ENCODE measurements at places on chromosomes 5 and 9. TPM values are rescaled to one million over a fixed set of nuclear protein-coding genes. Genes with fewer than 3 reads are reported as not detected.

- H3K36me3 ChIP-seq: no peaks in the 10 kb centered on the region
- peaks cover 3% of the 10 kb centered on the region for H3K4me1 ChIP-seq
- peaks cover 4% of the 10 kb centered on the region for H3K27me3 ChIP-seq
- no peak overlapping the region for H3K4me3 ChIP-seq
- no peak overlapping the region for H3K27ac ChIP-seq
Measured at GRCh38 chr5:170551076-170551475, 47.3 kb downstream of the KCNIP1 start.

DNA sequence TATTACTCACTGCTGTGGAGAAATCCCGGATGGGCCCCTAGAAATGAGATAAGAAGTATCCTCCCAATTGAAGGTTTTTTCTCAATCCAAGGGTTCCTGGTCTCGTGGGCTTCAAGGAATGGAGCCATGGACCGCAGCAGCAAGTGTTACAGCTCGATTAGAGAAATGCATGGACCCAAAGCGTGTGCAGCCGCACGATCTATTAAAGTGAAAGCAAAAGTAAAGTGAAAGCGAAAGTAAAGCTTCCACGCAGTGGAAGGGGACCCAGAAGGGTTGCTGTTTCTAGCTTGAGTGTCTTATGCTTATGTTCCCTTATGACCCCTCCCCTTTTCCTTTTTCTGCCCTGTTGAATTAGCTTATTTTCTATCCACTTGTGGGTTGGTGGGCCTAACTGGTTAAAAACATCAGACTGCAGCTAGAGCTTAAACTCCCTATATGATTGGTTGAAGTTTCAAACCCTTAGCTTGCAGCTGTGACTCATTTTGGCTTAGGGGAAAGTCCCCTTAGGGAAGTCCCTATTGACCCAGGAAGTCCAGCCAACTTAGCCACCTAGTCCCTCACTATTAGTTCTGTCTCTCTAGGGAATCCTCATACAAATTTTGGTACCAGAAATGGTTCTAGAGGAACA is 1111.8 kb downstream of the TAF11L14 start:
- peak overlapping the region; percentile 28 for H3K4me3 ChIP-seq
- no peaks in the 10 kb centered on the region for H3K4me1 ChIP-seq
- no peaks in the 10 kb centered on the region for H3K27me3 ChIP-seq
- no peak for DNase-seq
- no peak overlapping the region for H3K27ac ChIP-seq

The FREM1 gene
- 0.72 TPM for total RNA-seq

DNA sequence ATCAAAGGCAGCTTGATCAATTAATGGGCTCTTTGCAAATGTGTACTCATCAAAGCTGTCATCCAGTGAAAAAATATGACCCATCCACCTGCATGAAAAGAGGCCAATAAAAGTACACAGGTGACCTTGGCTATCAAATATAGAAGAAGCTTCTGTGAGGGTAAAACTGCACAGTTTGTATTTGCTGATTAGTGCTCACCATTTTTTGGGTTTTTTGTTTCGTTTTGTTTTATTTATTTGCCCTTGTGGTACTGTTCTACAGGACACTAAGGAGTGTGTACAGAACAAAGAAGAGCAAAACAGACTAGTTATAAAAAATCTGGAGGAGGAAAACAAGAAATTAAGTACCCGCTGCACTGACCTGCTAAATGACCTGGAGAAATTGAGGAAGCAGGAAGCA is 101.3 kb downstream of the CNTLN start:
- DNase-seq: no peak
- no peaks in the 10 kb centered on the region for H3K27me3 ChIP-seq
- H3K27ac ChIP-seq: no peak overlapping the region
- no peaks in the 10 kb centered on the region for H3K4me1 ChIP-seq
- no peak overlapping the region for H3K4me3 ChIP-seq

The FBP1 gene
- not detected for total RNA-seq

GRCh38 chr5:10528056-10528816 is 35.6 kb upstream of the ANKRD33B start:
- H3K27me3 ChIP-seq: no peaks in the 10 kb centered on the region
- peaks cover 27% of the 10 kb centered on the region for H3K4me1 ChIP-seq
- no peak overlapping the region for H3K4me3 ChIP-seq
- H3K27ac ChIP-seq: peak overlapping the region; percentile 10
- DNase-seq: no peak

DNA sequence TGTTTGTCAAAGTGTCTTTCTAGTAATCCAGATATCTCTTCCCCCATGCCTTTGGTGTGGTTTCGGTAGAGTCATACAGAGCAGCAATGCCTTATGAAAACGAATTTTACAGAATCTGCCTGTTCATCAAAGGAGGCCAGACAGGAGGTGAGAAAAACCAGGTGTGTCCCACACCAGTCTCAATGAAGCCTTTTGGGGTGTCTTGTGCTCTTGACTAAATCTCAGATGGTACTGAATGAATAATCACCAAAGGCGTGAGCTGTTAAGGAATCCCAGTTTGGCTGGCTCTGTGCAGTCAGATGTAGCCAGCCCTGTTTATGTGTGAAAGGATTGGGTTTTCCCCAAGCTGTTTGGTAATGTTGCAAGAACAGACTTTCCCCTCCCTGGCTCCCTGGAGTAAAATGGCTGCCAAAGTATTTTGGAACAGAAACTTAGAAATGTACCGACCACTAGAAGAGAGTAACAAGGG is 70.8 kb upstream of the CDKN2B start:
- peaks cover 18% of the 10 kb centered on the region for H3K4me1 ChIP-seq
- peak overlapping the region; percentile 21 for H3K27ac ChIP-seq

The TTC23L gene
- 0.29 TPM for total RNA-seq

The MED10 gene
- 12.4 TPM for total RNA-seq

- H3K36me3 ChIP-seq: no peaks in the 10 kb centered on the region
- H3K27me3 ChIP-seq: no peaks in the 10 kb centered on the region
- no peak overlapping the region for H3K27ac ChIP-seq
- no peak overlapping the region for H3K4me3 ChIP-seq
- peaks cover 21% of the 10 kb centered on the region for H3K4me1 ChIP-seq
Measured at GRCh38 chr5:9428272-9428671, 117.6 kb downstream of the SEMA5A start.

The MSMP gene
- total RNA-seq: not detected

The LCN2 gene
- not detected for total RNA-seq

DNA sequence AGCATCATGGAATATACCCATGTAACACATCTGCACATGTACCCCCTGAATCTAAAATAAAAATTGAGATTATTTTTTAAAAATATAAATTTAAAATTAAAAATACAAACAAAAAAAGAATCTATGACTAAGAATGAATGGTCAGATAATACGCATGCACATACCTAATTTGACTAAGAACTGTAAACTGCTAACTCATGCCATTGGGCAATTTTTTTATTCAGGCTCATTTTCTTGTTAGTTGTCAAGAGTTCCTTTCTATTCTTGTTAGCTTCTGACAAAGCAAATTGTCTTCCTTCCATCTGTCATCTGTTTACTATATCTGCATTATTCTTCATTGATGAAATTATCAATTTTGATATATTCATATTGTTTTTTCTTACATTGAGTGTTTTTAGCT is 69.5 kb upstream of the HAND1 start:
- H3K4me3 ChIP-seq: no peak overlapping the region
- H3K36me3 ChIP-seq: no peaks in the 10 kb centered on the region
- H3K4me1 ChIP-seq: peaks cover 5% of the 10 kb centered on the region
- no peak for DNase-seq

The TMEM232 gene
- total RNA-seq: 1.4 TPM

- no peaks in the 10 kb centered on the region for H3K36me3 ChIP-seq
- H3K4me1 ChIP-seq: no peaks in the 10 kb centered on the region
- no peak overlapping the region for H3K27ac ChIP-seq
- no peaks in the 10 kb centered on the region for H3K27me3 ChIP-seq
- DNase-seq: no peak
Measured at GRCh38 chr9:90086101-90086511, 481.3 kb downstream of the GADD45G start.

DNA sequence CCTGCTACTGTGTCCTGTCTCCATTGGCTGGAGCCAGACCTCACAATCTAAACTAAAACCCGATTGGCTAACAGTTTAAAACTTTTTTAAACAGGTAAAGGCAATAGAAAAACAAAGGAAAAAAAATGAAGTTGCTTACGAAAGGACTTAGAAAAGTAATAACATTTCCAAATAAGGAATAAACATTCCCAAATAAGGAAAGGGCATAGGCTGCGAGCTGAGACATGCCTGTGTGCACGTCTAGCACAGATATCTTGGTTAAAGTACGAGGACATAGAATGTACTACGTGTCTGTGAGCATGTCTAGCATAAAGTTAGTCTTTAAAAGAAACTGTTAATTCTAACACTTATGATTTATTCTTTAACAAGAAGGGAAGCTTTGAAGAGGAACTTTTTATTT is 15.3 kb upstream of the FAM120A start:
- no peak for DNase-seq
- H3K27ac ChIP-seq: no peak overlapping the region
- no peak overlapping the region for H3K4me3 ChIP-seq
- no peaks in the 10 kb centered on the region for H3K27me3 ChIP-seq
- H3K4me1 ChIP-seq: no peaks in the 10 kb centered on the region

DNA sequence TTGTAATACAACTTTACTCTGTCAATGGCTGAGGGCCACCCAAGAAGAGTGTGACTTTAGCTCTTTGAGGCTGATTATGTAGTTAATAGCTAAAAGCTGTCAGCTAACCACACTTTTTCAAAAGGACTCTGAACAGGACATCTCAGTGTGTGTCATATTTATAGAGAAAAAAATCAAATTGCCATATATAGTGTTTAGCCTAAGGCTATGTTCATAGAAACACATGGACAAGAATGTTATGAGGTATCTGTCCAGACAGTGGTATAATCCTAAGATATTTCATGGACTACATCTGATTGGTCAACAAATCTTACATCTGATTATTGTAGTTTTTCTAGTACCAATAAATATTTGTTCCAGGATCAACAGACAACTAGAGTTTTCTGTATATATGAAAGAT is 42.1 kb upstream of the CDH18 start:
- DNase-seq: no peak
- H3K27me3 ChIP-seq: no peaks in the 10 kb centered on the region
- H3K27ac ChIP-seq: no peak overlapping the region
- no peaks in the 10 kb centered on the region for H3K4me1 ChIP-seq
- no peak overlapping the region for H3K4me3 ChIP-seq

The RNF183 gene
- total RNA-seq: not detected

The PTBP3 gene
- 42.0 TPM for total RNA-seq

- H3K4me3 ChIP-seq: no peak overlapping the region
- peaks cover 8% of the 10 kb centered on the region for H3K4me1 ChIP-seq
- H3K36me3 ChIP-seq: no peaks in the 10 kb centered on the region
- no peak overlapping the region for H3K27ac ChIP-seq
- no peaks in the 10 kb centered on the region for H3K27me3 ChIP-seq
Measured at GRCh38 chr5:137610598-137610997, 111.5 kb upstream of the SPOCK1 start.

- H3K27me3 ChIP-seq: no peaks in the 10 kb centered on the region
- DNase-seq: no peak
- no peaks in the 10 kb centered on the region for H3K36me3 ChIP-seq
- no peak overlapping the region for H3K27ac ChIP-seq
Measured at GRCh38 chr5:104702212-104702611, 1139.6 kb upstream of the NUDT12 start.

GRCh38 chr5:160175438-160176218 is 53.7 kb upstream of the FABP6 start:
- no peak overlapping the region for H3K4me3 ChIP-seq
- no peaks in the 10 kb centered on the region for H3K27me3 ChIP-seq
- H3K4me1 ChIP-seq: peaks cover 11% of the 10 kb centered on the region
- DNase-seq: peak; percentile 82
- no peaks in the 10 kb centered on the region for H3K36me3 ChIP-seq
- peak overlapping the region; percentile 54 for H3K27ac ChIP-seq

DNA sequence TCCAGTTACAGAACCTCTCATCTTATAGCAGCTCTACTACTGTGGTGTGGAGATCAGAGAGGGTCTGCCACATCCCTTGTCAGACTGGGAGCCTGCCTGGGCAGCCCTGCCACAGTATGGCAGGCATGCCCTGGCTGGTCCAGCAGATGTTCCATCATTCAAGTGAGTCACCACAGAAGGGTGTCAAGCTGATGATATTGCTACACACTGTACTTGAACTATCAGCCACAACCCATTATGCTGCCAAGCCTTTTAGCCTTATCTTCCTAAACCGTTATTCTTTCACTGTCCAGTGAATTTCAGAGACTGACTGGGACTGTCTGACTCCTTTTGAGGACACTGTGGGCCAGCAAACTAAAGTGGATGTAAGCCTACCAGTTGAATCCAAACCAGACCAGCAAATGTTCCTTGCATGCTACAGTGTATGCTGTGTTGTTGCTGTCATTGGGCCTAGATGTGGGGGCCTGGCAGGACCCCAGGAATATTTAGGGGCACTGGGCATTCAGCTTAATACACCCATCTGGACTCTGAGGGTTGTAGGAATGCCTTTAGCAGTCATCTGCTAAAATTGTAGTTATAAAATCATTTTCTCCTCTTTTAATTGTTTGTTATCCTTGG is 202.6 kb downstream of the NR3C1 start:
- H3K4me1 ChIP-seq: peaks cover 37% of the 10 kb centered on the region
- H3K27ac ChIP-seq: peak overlapping the region; percentile 70
- no peaks in the 10 kb centered on the region for H3K27me3 ChIP-seq
- no peaks in the 10 kb centered on the region for H3K36me3 ChIP-seq

DNA sequence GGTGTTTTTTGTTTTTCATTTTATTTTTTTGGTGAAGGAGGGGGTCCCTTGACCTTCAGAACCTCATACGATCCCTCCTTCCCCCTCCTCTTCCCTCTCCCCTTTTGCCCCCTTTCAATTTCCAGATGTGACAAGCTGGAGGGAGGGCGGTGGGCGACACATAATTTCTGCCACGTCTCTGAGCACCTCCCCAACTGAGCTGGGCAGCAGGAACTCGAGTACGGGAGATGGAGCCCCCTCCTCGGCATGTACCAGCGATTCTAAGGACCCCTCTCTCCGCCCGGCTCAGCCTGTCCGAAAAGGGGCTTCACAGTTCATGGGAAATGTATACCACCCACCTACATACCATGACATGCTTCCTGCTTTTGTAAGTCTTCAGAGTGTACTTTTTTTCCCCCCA is 52.4 kb downstream of the PRRC2B start:
- H3K36me3 ChIP-seq: peaks cover 84% of the 10 kb centered on the region
- H3K4me1 ChIP-seq: no peaks in the 10 kb centered on the region
- H3K27ac ChIP-seq: no peak overlapping the region
- H3K27me3 ChIP-seq: no peaks in the 10 kb centered on the region
- no peak for DNase-seq
- no peak overlapping the region for H3K4me3 ChIP-seq

The WNK2 gene
- total RNA-seq: not detected

- H3K27ac ChIP-seq: no peak overlapping the region
- H3K27me3 ChIP-seq: no peaks in the 10 kb centered on the region
- H3K4me1 ChIP-seq: peaks cover 15% of the 10 kb centered on the region
Measured at GRCh38 chr5:72558383-72558782, 51.2 kb upstream of the ZNF366 start.
